ENCODE measurements at places on chromosomes 2 and 18.

- no peak for DNase-seq
These were observed 787.2 kb downstream of the ADCYAP1 start for GRCh38 chr18:1691863-1692262.

- no peak for DNase-seq
These were observed 829.2 kb downstream of the ERBB4 start for GRCh38 chr2:211709389-211709788.

GRCh38 chr18:446941-447560 is 53.5 kb downstream of the COLEC12 start:
- DNase-seq: no peak

DNA sequence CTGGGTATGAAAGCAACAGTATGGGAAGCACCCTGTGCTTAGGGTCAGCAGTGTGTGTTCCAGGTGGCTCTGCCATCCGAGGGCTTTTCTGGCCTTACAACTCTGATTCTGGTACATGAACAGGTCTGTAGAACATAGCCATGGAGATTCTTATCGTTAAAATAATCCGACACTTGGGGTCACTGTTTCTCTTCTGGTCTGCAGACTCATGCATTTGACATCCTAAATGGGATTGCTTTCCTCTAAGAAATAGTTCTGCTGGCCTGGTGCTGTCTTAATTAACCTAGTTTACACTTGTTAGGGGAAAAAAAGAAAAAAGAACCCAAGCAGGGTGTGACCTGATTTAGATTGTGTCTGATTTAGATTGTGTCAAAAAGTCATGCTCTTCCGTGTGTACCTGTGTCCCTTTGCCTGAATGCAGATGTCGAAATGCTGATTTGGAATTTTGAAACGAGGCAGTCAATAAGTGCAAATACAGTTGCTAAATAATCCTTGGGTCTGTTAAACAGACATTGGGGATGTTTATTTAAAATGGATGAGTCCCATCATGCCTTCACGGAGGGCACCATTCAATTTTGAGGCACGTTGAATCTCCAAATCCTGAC is 59.6 kb downstream of the TRPM8 start:
- DNase-seq: no peak

DNA sequence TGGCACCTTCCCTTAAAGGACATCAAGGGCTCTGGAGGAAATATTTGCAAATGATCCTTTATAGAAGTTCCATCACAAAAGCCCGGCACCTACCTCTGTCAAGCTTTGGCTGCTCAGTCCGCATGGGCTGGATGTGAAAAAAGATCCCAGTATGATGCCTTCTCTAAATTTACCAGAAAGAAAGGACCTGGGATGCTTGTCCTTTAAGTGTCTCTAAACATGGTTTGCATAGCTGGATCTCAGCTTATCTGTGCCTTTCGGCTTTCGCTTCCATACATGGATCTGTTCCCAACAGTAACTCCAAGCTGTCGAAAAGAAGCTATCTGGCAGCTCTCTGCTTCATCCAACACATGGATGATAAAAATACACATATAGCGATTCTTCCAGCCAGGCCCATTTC is 60.4 kb upstream of the SLC8A1 start:
- no peak for DNase-seq

- DNase-seq: no peak
These were observed 133.7 kb downstream of the FBXO15 start for GRCh38 chr18:74013955-74014354.

DNA sequence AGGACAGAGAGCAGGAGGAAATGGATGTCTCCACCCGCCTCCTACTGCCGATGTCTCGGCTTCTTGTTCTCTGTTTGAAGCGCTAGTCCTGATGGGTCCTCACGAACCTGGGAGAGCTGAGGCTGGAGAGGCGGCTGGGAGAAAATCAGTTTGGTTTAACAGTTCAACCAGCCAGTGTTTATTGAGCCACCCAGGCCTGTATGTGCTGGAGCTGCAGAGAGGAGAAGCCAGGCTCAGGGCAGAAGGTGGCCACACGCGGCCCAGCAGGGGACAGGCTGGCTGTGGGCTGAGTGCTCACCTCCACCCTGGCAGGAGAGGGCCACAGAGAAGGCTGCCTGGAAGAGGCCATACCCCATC is 202.1 kb downstream of the CYP26B1 start:
- DNase-seq: no peak

DNA sequence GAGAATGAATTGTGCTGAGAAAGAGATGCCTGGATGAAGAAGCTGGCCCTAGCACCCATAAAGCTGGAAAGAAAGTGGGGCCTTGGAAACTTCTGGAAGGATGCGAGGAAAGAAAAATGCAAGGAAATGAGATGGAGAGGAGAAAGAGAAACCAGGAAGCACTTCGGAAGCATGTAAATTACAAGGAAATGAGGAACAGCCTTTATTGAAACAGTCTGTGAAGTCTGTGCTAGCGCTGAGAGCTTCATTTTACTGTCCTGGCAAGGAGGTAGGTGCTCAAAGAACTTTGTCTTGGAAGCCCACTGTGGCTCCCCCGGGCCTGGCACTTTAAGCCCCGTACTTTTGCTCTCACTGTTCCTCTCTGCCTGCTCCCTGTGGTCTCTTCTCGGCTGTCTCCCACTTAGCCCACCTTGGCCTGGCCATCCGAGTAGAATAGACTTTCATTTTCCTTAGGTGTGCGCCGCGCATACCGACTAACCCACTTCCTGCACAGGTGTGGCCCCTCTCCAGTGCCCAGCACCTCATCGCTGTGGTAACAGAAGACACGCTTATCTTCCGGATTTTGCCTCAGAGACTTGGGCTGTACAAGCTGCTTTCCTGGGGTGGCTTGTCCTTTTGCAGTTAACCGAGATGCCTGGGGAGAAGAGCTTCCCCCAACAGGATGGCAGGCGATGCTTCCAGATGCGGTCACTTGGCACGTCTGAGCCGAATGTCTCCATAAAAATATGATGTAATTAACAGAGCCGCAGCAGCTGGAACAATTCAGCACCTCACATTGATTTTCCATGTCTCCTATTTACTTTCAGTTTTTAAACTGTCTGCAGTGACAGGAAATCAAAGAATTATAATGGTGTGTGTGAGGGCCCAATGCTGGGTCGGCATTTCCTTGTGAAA is 199.6 kb downstream of the HRH4 start:
- DNase-seq: no peak

DNA sequence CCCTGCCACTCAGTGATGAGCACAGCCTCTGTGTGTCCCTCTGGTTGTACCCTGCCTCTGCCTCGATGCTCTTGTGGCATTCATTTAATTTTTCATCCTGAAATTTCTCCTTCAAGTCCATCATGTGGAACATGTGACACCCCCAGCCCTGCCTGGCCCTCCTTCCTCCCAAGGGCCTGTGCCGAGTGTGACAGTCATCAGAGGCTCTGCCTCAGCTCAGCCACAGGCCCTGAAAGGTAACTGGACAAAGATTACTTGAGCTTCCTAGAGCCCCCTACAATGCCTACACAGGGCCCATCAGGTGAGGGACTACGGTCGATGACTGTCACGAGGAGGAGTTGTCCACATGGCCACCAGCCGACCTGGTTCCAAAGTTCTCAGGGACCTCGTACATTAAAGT is 75.1 kb downstream of the C1QL2 start:
- DNase-seq: no peak

DNA sequence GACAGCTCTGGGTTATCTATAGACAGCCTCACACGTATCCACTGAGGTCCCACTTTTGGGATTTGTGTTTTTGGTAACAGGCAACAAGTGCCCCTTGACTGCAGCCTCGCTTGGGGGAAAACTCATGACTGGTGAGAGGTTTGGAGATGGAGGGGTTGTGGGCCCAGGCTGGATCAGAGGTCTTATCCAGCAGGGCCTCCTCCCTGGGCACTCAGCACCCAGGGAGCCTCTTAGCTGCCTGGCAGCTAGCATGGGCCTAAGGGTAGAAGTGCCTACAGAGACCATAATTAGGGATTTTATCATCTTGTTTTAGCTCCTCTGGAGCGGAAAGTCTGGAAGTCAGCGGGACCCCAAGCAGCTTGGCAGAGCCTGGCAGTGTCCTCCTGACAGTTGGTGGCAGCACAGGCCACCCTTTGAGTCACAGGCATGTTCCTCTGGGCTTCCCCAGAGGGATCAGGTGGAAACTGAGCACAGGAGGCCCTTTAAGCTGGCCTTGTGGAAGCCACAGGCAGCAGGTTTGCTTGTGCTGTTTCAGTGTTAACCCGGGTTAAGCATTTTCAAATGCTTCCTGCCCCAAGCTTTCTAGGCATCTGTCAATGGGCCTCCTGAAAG is 143.1 kb downstream of the KCTD1 start:
- DNase-seq: no peak

GRCh38 chr2:33395655-33396249 is 80.7 kb upstream of the RASGRP3 start:
- DNase-seq: peak; percentile 38

DNA sequence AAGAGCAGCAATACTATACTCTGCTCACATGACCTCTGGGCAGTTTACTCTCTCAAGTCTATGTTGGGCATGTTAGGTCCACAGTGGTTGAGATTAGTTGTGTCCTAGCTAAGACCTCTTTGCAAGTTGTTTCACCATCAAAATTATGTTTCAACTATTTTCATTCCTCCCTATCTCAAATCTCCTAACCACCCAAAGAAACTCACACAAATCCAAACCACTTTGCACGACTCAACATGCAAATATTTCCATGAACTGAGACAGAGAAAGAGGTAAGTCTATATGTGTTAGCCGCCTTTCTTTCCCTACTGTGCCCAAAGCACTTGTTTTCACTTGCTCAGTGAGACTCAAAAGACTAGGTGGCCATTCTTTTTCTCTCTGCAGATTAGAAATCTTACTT is 546.8 kb downstream of the TNS1 start:
- no peak for DNase-seq

DNA sequence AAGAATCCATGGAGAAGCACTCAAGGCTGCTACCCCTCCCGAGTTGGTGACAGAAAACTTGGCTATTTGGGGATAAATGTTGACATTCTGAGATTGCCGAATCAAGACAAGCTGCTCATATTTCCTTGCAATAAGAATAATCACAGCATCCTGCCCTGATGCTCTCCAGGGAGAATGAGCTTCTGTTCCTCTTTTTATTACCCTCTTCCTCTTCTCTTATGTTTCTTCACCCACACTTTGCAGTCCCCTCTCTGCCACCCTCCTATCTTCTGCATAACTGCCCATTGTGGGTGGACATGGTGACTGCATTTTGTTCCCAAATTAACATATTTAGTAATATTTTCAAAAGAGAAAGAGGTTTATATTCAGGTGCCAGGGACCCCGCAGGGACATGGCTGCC is 11.9 kb upstream of the MSGN1 start:
- no peak for DNase-seq

GRCh38 chr18:75433098-75433497 is 5.6 kb upstream of the SMIM21 start:
- no peak for DNase-seq

DNA sequence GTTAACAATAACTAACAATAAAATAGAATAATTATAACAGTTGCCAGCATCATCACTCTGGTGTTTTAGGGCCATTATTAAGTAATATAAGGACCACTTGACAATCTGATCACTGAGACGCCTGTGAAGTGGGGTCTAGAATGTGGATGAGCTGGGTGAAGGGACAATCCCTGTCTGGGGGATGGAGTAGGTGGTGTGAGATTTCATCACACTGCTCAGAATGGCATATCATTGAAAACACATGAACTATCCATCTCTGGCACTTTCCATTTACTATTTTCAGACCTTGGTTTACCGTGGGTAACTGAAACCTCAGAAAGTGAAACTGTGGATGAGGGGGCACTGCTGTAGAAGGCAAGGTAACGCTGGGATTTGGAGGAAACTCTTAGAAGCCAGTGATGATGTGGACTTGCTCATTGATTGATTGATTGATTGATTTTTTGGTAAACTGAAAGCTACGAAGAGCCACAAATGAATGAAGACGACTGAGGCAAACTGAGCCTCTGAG is 204.4 kb upstream of the TWIST2 start:
- no peak for DNase-seq

DNA sequence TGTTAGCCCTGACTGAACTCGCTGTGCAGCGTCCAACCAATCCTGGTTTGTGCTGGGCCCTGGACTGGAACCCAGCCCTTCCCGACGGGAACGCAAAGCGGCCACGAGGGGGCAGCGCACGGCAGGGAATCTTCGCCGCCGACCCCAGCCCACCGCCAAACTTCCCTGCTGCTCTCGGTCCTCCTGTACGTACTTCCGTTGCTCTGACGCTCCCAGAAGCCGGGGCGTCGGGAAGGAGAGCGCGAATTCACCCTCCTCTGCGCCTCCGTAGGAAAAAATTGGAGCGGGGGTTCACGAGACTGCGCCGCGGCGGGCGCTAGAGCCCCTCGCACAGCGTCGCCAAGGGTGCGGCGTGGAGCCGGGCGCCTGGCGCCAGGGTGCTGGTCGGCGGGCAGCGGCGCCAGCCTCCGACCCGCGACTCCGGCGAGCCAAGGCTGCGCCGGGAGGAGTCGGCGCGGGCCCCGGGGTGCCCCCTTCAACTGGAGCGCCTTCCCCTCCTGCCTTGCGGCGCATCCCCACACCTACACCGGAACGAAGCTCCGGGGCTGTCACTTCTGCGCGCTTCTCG is 873 bp upstream of the SH3RF3 start:
- DNase-seq: peak; percentile 63

- DNase-seq: no peak
These were observed 2.3 kb upstream of the NPPC start for GRCh38 chr2:231928481-231928880.

DNA sequence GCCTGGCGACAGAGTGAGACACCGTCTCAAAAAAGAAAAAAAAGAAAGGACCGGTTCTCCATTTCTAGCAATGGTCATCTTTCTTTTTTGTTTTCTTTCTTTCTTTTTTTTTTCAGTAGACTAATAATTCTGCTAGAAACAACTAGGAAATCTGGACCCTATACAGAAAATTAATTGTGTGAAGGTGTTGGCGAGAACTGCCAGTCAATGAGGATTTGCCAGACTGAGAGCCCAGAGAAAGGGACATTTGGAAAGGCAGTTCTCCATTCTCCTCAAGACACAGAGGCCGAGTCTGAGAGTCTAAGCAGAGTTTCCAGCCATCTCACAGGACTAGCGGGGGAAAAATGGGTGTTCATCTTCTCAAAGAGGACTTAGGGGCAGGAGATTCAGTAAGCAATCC is 123.6 kb upstream of the GPC1 start:
- DNase-seq: no peak

- DNase-seq: no peak
These were observed 5.1 kb upstream of the MTERF4 start for GRCh38 chr2:241107031-241107783.

DNA sequence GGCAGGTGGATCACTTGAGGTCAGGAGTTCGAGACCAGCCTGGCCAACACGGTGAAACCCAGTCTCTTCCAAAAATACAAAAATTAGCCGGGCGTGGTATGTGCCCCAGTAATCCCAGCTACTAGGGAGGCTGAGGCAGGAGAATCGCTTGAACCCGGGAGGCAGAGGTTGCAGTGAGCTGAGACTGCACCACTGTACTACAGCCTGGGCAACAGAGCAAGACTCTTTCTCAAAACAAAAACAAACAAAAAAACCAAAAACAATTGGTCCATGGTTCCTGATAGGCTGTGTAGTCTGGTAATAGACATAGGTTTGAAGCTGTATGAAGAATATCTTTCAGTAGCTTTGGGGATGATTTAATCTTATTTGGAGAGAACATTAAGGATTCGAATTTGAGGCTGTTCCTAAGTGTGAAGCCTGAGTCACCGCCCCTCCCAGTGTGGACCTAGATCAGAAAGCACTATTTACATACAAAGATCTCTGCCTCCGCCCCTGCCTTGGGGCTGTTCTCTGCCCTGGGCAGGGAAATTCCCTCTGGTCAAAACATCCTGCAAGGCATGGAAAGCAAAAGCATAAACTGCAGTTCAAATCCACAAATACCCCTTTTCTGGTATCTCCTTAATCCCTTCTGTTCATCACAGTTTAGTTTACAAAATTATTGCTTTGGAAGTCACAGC is 52.8 kb upstream of the PMAIP1 start:
- peak; percentile 1 for DNase-seq

GRCh38 chr2:112640800-112641675 is 4.7 kb upstream of the SLC20A1 start:
- no peak for DNase-seq
